RPMI7951 (cell line): ENCODE measurements at places on chromosomes 6 and 20. TPM values are rescaled to one million over a fixed set of nuclear protein-coding genes. Genes with fewer than 3 reads are reported as not detected.

IGF2R gene
- total RNA-seq = 32.4 and 36.2 TPM in 2 replicates

TNFRSF6B gene
- total RNA-seq = 0.36 and 1.1 TPM in 2 replicates

C6orf132 gene
- not detected in 2 replicates for total RNA-seq

TUBB1 gene
- total RNA-seq = 0.12 and 0.20 TPM in 2 replicates

SLC12A5 gene
- total RNA-seq = 0.96 TPM in 1 of 2 replicates, not detected in the other

HDGFL1 gene
- total RNA-seq = not detected in 2 replicates

SNRNP48 gene
- total RNA-seq = 18.5 and 19.2 TPM in 2 replicates

FLOT1 gene
- total RNA-seq = 108 and 118 TPM in 2 replicates

FKBP5 gene
- under 0.01 and 0.10 TPM in 2 replicates for total RNA-seq

PLA2G7 gene
- 0.48 and 0.59 TPM in 2 replicates for total RNA-seq

SPATA25 gene
- 0.98 TPM in 1 of 2 replicates, not detected in the other for total RNA-seq

FOXQ1 gene
- total RNA-seq = not detected in 2 replicates

ARHGAP40 gene
- 0.10 TPM in 1 of 2 replicates, not detected in the other for total RNA-seq

EGFL8 gene
- 0.59 and 2.8 TPM in 2 replicates for total RNA-seq

TREML1 gene
- not detected in 2 replicates for total RNA-seq

TCEA2 gene
- total RNA-seq = 28.2 and 34.2 TPM in 2 replicates

UBE2C gene
- 606 and 673 TPM in 2 replicates for total RNA-seq

SAMHD1 gene
- 55.5 and 61.1 TPM in 2 replicates for total RNA-seq

NRSN1 gene
- total RNA-seq = not detected in 2 replicates

BMP2 gene
- total RNA-seq = 0.84 and 0.88 TPM in 2 replicates

TSHZ2 gene
- total RNA-seq = 0.12 TPM in 1 of 2 replicates, not detected in the other

TULP1 gene
- not detected in 2 replicates for total RNA-seq
